ENCODE measurements at places on chromosomes 7 and 10.

DNA sequence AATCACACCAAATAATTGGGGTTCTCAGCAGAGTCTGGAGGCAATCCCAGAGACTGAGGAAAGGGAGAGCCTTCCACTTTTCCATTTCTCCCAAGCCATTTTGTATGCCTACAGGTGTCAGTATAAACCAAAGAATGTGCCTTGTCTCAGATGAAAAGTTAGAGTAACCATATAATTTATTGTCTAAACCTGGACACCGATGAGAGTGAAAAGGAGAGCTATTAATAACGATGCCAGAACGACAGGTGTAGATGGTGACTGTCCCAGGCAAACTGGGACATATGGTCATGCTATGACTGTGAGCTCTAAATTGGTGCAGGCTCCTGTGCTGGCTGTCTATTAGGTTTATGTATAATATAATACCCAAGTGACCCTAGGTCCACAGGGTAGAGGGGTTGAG is 219.6 kb downstream of the ARHGAP12 start:
- no peak for DNase-seq

- no peak for DNase-seq
These were observed 4.5 kb upstream of the HKDC1 start for GRCh38 chr10:69215405-69216171.

DNA sequence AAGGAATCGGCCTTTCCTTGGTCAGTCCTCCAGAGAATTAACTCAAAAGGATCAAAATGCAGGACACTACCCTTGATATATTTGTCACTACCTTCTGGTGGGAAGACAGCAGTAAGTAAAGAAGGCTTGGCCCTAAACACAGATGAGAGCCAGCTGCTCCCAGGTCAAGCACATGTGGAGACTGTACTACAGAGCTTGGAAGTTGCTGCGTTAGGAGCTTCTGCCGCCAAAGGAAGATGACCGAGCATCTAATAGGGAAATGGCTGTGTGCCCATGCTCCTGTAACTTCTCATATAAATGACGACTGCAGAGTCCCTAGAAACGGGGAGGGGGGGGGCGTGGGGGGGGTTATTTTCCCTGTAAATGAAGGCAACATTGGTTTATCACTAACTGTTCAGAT is 59.0 kb downstream of the PODXL start:
- no peak for DNase-seq

DNA sequence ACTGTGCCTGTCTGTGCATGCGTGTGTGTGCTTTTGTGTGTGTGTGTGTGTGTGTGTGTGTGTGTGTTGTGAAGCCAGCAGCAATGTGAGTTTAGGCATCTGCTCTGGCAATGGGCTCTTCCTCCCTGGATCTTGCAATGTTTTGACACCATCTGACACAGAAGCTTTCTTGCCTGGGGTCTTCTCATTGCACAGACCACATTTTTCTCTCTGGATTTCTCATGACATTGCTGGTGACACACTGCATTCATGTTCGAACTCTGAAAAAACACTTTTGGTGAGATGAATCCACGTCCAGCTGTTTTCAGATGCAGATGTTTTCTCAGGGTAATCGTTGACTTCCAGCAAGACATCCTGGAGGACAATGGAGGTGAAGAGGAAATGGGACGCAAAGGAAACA is 63.0 kb upstream of the FZD8 start:
- DNase-seq: no peak

GRCh38 chr10:43202657-43203447 is 64.0 kb downstream of the RASGEF1A start:
- no peak for DNase-seq

GRCh38 chr10:100912013-100912604 is 654 bp upstream of the SLF2 start:
- DNase-seq: no peak

DNA sequence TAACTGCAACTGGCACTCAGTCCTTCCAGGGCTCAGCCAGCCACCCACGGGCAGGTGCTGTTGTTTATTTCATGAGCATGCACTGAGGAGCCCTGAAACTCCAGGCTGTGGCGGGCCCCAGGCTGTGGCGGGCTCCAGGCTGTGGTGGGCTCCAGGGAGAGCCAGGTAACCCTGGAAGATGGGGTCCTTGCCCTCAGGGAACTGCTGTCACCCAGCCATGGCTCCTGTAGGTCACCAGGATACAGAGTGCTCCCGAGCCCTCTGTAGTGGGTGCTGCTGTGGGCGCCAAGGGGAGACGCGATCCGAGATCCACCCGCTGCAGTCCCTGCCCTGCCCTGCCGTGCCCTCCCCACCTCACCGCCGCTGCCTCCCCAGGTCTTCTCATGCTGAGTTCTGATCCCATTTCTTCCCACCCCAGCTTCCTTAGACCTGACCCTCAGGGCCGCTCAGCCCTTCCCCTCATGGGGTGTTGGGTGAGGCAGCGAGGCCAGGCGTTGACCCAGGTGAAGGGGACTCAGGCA is 29.6 kb downstream of the LRRC27 start:
- no peak for DNase-seq

DNA sequence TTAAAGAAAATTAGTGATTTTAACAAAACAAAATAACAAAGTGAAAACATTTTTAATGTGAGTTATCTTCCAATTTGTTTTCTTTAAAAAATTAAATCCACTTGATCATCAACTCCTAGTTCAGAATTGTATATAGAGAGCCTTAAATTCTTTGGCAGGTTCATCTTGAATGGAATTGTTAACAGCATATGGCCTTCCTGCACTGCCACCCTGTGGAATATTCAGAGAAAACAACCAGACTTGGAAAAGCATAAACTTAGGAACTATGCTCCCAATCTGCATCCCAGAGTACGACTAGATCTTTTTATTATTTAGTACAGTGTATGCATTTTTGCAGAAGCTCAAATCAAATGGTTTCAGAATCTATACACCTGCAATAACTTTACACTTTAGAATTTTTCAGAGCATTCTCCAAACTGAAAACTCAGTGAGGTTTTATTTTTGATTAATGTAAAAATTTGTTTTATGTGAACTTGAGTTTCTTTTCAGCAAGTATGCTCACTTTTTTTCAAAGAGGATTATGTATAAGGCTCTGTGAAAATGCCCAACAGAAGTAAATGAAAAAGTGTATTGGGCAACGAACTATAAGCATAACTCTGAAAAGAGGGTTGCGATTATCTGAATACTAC is 44.9 kb upstream of the ANK3 start:
- peak; percentile 15 for DNase-seq

DNA sequence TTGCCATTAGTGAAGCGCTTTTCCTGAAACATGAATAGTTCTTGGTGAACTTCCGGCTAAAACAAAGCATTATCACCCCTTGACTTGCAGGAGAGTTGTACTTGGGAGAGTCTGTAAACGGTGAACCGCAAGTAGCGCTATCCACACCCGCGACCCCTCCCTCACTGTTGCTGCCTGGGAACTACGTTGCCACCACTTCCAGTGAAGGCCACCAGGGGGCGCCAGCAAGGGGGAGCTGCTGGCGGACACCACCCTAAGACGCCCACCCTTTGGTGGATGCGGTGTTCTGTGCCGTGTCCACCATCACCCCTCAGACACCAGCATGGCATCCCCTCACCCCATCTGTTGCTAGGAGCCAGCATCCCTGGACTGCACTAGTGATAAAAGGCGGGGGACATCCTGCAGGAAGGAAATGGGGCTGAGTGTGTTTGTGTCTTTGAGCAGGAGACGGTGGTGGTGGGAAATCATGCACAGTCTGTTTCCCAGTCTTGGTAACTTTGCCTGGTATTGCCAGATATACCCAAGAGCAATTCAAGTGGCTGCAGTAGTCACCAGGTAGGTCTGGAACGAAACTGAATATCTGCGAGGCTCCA is 298.2 kb downstream of the FRMD4A start:
- DNase-seq: peak; percentile 39

GRCh38 chr10:97843281-97843671 is 6.4 kb upstream of the GOLGA7B start:
- no peak for DNase-seq
